Activated CD8-positive, alpha-beta memory T cell treated with anti-CD3 and anti-CD28 coated beads for 1 hour (primary cell): ENCODE measurements at places on chromosomes 7 and 10.

- DNase-seq, result no peak
Observed at GRCh38 chr7:27254625-27255024, 12.0 kb downstream of the EVX1 start.

DNA sequence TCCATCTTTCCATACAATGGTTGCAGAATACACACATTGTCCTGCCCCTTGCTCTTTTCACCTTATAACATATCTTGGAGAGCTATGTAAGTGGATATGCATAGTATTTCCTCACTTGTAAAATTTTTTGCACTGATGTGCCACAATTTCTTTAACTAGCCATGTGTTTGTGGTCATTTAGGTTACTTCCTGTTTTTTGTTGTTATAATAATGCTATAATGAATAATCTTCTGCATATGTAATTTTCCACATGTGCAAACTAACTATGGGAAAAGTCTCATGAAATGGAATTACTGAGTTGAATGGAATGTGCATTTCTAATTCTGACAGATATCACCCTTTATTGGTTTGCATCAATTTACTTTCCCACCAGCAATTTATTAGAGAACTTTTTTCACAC is 2.8 kb downstream of the TAS2R41 start:
- no peak for DNase-seq

GRCh38 chr7:78129865-78130264 is 331.3 kb downstream of the PHTF2 start:
- no peak for DNase-seq

DNA sequence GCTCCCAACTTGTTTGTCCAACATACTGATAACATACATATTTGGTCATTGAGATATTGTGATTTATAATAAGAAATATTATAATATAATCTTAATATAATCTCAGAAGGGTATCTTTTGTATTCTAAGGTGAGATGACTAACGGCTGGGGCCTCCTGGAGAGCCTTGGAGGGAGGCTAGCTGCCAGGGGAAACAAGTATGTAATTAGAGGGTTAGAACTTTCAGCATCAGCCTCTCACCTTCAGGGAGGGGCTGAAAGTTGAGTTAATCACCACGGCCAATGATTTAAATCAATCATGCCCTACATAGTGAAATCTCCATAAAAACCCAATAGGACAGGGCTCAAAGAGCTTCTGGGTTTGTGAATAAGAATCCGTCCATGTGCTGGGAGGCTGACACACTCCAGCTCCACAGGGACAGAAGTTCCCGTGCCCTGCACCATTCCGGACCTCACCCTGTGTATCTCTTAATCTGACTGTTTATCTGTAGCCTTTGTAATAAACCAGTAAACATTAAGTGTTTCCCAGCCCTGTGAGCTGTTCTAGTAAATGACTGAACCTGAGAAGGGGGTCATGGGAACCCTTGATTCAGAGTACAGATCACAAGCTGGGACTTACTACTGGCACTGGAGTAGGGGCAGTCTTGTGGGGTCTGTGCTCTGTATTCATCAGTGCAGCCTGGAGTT is 86.3 kb upstream of the STEAP1B start:
- no peak for DNase-seq

GRCh38 chr7:21076574-21076973 is 289.9 kb upstream of the SP8 start:
- no peak for DNase-seq

DNA sequence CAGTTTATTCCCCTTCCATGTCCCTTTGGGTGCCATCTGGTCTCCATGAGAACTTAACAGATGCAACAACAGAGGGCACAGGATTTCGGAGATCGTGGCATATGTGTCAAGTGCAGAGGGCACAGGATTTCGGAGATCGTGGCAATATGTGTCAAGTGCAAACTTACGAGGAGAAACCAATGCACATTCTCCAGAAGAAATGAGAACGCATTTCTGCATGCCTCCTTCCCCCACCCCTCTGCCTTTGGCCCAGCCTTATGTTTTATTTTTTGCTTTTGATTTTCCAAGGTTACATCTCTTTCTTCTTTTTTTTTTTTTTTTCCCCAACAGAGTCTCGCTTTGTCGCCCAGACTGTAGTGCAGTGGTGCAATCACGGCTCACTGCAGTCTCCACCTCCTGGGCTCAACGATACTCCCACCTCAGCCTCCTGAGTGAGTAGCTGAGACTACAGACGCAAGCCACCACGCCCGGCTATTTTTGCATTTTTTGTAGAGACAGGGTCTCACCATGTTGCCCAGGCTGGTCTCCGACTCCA is 586 bp upstream of the ANKRD26 start:
- no peak for DNase-seq

DNA sequence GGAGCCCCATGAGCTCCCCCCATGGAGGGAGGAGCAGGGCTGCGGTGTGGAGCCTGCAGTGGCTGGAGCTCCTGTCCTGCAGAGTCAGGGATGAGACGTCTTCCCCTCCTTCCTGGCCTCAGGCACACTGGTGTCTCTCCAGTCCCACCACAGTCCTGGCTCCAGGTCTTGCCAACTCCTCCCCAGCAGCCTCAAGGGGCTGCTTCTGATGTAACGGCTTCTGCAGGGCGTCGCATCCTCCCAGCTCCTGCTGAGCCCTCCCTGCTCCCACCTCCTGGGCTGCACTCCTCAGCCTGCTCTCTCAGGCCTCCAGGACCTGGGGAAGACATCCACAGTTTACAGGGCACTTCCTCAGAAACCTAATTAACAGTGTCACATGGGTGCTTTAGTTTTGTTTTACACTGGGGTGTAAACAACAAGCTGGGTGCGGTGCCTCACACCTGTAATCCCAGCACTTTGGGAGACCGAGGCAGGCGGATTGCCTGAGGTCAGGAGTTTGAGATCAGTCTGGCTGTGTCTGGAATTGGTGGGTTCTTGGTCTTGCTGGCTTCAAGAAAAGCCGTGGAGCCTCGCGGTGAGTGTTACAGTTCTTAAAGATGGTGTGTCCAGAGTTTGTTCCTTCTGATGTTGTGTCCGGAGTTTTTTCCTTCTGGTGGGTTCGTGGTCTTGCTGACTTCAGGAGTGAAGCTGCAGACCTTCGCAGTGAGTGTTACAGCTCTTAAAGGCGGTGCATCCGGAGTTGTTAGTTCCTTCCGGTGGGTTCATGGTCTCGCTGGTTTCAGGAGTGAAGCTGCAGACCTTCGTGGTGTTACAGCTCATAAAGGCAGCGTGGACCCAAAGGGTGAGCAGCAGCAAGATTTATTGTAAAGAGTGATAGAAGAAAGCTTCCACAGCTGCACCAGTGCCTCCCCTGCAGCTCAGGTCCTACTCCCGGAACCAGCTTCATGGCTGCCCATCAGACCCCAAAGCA is 95.0 kb downstream of the PAXIP1 start:
- no peak for DNase-seq
